ENCODE measurements at places on chromosomes 2 and 18.

DNA sequence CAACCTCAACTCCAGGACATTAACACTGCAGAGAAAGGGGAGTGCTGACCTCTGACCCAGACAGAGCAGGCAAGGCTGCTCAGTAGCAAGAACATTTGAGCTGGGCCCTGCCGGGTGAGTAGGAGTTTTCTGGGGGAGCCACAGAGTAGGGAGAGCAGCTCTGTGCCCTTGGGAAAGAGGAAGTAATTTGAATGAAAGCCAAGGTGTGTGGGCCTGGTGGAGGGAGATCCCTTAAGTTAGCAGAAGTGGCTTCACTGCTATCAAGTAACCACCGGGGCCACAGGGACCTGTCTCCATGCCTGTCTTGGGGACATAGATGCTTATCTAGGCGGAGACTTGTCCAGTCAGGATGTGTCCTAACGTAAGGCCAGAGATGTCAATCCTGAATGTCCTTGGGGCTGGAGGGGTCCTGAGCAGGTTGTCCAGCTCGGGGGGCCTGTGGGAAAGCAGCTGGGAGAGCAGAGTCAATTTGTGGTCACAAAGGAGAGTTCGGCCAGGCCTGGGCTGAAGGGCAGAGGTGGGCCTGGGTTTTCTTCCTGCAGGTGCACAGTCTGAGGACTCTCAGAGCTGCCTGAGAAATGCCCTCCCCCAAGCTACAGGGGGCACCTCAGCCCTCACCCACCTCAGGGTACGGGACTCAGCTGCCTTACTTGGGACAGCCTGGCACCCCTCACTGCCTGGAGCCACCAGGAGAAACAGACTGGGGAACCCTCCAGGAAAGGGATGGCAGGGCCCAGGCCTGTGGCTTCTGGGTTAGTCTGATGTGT lies 15.0 kb upstream of the OTOF start:
- DNase-seq: no peak

GRCh38 chr2:7329465-7329864 lies 412.3 kb downstream of the RNF144A start:
- no peak for DNase-seq

GRCh38 chr2:176178757-176179295 lies 9.6 kb upstream of the HOXD1 start:
- no peak for DNase-seq

DNA sequence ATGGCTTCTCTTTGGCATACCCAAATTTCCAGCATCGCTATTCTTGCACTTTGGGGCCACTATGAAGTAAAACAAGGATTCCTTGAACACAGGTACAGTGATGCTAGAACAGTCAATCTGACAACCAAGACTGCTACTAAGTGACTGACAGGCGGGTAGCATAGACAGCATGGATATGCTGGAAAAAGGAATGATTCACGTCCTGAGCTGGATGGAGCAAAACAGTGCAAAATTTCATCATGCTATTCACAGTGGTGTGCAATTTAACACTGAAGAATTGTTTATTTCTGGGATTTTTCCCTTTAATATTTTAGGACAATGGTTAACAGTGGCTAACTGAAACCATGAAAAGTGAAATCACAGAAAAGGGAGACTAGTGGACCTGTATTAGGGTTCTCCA lies 1511.2 kb upstream of the ZEB2 start:
- peak; percentile 5 for DNase-seq

DNA sequence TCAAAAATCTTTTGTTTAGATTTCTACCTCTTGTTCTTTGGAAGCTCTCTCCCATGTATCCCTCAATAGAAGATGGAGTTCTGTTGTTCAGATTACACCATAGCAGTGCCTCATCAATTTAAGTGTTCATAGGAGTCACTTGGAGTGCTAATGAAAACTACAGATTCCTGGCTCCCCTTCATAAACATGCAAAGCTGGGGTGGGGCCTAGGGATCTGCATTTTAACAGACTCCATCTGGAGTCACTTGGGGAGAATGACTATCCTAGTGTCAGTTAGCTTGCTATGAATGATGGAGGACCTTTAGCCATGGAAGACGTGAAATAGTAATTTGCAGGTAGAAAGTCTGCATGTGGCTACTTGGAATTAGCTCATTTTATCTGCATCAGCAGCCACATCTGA lies 105.4 kb downstream of the RGPD3 start:
- DNase-seq: no peak

DNA sequence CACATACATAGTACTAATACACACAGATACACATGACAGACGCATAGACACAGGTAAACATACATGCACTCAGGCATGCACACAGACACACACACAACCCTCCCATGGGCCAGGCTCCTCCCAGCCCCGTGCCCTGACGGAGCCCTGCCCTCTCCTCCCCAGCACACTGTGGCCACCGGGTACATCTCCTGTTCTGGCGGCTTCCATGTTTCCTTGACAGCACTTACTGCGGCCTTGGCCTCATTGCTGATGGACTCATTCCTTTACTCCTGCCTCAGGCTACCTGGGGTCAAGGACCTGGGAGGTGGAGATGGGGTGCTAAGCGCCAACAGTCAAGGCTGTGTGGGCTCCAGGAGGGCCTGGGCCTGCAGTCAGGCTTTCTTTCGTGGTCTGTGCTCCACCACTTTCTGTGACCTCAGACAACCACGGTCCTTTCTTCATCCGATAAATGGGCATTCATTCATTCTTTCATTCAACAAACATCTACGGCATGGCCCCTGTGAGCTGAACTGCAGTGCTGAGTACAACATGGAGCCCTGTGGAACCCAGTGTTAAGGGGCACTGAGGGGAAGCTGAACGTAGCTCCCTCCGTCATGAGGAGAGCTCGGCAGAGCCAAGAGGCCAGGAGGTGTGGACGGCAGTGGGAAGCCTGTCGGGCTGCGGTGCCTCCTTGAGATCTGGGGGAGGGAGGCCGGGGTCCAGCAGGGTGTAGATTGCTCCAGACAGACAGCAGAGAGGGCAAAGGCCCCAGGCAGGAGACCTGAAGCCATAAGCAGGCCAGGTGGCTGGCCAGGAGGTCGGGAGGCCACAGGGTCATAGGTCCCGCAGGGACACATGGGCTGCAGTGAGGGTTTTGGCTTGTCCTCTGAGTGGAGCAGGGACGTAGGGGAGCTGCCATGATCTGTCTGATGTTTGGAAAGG lies 190.4 kb upstream of the HDAC4 start:
- DNase-seq: no peak

DNA sequence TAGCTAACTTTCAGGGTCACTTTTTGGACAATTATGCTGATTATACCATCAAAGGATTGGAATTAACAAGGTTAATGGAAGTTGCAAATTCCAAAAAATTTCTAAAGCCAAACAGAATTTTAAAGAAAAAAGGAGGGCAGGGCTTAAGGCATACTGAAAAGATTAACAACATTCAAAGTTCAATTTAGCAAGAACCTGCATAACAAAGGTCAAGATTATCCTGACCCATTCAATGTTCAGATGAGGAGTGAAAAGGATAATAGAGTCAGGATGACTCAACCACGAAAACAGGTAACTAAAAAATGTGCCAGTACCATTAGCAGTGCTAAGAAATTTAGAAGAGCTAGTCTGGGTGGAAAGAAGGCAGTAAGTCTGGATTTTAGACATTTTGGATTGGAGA lies 139.8 kb upstream of the HNMT start:
- DNase-seq: no peak

DNA sequence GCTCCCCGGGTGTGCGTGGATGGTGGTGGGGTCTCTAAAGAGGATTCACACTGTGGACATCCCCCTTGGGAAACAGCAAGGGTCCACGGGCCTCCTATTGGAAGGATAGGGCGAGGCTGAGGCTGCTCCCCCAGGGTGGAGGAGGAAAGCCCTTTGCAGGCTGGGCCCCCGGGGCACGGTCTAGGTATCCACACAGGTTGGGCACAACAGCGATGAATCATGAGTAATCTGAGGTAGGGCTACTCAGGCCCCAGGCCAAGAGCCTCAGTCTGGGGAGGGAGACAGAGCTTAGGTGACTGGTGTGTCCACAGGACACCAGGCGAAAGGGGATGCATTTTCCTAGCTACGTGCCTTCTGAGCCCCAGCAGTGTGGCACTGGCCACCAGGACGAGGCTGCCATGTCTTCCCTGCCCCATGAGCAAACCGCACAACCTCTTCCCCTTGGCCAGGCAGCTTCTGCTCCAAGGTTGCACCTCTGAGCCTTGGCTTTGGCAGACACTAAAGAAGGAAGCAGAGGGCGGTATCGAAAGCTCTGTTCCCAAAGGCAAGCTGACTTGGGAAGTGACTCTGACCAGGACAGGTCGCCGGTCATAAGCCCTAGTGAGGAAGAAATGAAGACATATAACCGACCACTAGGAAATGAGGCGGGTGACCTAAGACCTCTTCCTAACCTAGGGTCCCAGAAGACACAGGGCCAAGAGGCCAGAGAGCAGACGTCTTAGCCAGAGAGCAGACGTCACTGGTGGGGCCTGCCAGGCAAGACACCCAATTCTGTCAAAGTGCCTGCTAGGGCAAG lies 14.6 kb upstream of the SEMA4C start:
- no peak for DNase-seq

- DNase-seq: peak; percentile 46
Observed at GRCh38 chr18:11733031-11733430, 44.0 kb downstream of the GNAL start.

GRCh38 chr2:121309801-121310200 lies 24.8 kb upstream of the TFCP2L1 start:
- no peak for DNase-seq

DNA sequence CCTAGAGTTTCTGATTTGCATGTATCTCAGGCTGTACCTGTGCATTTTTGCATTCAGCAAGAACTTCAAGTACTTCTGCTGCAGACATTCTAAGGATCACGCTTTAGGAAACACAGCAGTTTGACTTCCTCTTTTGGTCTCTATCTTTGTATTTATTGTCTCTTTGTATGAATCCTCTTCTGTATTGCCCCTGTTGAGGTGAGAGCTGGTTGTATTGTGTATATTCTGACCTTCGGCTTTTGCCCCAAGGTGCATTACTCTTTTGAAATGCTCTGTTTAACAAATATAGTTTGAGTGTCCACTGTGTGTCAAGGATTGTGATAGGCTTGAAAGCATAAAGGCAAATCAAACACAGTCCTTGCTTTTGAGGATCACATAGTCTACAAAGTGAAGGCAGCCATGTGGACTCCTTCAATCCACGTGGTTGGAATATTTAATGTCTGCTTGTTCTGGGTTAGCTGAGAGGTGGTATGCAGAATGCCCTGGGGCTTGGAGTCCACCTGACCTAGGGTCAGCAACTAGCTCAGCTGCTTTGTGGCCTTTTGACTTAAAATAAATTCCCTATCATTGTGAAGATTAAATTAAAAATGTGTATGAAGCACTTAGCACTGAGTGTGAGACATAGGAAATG lies 108.1 kb downstream of the LYPD6 start:
- no peak for DNase-seq

DNA sequence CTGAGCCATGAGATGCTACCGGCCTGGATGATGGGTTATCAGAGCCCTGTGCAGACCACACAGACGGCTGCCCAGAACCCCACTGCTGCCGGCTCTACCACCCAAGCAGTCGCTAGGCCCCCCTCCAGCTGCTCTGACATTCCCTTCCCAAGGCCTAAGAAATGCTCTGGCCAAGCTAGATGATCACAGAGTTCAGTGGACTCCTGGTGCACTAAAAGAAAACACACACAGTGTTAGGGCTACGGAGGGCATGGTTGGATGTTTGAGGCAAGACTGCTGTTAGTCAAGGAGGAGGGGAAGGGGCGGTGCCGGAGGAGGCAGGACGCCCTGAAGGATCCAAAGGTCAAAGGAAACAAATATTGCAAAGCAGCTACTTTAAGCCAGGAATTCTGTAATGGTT lies 174.5 kb downstream of the MYCN start:
- DNase-seq: no peak

DNA sequence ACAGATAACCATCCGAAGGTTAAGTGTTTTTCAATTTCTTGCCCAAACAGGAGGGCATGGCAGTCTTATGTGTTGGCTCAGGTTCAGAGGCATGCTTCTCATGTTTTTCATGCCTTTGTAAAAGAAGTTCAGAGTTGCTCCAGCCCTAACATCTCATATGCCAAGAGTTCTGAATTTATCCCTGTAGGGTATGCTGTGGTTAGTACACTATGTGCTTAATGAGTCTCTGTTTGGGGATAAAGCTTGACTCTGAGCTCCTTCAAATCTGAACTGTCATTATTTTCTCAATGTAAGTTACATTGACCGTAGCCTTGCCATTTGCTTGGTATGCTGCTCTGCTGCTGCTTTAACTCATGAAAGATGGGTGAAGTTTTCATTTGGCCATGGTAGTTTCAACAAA lies 67.9 kb upstream of the PNPT1 start:
- DNase-seq: peak; percentile 97

GRCh38 chr18:32934201-32934600 lies 161.4 kb upstream of the KLHL14 start:
- DNase-seq: no peak

DNA sequence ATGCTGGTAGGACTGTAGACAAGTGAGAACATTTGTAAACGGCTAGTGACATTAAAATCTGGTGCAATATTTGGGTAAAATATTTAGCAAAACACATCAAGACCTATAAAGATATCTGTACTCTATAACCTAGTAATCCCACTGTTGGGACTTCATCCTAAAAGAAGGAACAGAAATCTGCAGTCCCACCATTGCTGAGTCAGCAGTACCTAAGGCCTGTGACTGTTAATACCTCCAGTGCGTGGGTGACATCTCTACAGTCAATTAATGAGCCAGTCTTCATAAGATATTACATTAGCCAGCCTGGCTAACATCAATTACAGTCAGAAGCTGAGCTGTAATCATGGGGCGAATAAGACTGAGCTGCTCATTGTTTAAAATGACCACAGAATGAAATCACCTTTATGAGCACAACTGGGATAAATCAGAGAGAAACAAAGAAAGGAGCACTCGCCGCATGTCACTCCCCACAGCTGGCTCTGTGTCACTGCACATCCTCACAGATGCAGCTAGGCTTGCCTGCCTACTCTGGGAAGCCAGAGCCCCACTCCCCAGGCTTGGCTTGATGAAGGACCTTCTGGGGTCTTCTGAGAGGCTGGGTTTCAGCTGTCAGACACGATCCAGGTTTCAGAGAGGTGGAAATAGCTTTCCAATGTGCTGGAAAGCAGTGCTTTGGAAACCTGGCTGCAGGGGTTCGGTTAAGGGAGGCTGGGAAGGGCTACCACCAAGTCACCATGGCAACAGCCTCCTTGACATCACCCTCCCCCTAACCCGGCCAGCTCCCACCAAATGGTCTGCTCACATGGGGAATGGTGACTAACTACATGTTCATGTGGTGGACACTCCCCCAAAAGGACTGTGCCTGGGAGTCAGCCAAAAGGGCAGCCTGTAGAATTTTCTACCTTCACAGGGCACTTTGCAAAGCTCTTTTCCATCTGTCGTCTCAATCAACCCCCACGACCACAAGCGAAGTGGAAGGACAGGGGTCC lies 145.0 kb downstream of the ZBTB7C start:
- DNase-seq: no peak

Measured in fibroblast of gingiva (primary cell).